ENCODE measurements at places on chromosomes 7 and 10.

DNA sequence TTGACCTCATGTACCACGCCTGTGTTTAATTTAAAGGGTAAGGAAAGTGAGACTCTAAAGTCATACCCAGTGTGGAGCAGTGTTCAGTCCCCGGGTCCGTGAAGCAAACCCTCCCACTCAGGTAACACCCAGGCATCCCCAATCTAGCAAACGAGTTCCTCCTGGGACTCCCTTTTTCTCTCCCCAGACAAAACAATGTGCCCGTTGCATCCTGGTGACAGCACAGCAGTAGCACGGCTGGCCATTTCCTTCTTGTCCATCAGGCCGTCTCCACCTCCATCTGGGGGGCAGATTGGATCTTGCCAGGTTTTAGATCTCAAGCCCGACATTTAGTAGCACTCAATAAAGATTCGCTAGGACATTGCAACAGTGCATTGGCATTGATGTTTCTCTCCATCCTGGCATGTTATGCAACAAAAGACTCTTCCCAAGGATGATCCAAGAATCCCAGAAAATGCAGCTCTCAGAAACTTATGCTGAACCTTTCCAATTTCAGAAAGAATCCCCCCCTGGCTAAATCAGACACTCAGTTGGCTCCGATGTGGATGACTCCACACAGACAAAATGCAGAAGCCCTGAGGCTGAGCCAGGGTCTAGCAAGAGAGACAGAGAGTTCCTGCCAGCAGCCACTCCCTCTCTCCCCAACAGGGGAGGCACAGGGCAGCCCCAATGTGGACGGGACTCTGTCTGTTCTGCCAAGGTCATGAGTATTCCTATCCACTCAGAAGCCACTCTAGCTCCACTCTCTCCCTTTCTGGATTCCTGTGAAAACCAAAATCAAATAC lies 274.5 kb upstream of the MGMT start:
- DNase-seq: no peak

- DNase-seq: no peak
These were observed 200.8 kb downstream of the ADRA2A start for GRCh38 chr10:111277661-111278060.

DNA sequence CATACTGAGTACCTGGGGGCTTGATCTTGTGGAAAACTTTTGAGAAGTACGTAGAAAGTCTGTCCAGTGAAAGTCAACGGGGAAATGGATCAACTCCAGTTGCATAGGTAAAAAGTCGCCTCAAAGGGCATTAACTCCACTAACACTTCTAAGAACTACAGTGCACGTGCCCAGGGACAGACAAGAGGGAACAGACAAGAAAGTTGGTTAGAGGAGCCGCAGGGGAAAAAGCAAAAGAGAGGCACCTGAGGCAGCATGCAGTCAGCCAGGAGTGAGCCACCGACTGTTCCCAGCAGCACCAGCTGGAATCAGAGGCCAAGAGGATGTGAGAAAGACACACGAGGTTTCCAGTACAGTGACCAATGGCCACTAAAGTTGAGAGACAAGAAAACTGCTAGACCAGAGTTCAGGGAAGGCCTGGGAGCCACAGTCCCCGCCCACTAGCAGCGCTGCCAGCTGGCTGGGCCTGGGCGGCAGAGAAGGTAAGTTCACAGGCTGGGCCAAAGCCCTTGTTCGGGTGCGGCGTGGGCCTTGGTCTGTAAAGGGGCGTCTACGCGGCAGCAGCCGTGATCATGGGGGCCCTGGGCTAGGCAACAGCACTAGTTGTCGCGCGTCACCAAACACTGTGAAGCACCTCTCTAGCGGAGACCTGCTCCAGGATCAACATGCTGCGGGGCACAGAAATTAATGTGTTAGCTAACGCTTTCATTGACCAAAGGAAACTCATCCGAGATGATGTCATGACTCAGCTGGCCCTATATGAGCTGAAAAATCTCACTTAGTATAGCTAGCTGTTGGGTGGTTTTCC lies 14.0 kb downstream of the ITGB1 start:
- no peak for DNase-seq

- DNase-seq: no peak
These were observed 279.1 kb upstream of the PITRM1 start for GRCh38 chr10:3451516-3452172.

GRCh38 chr7:24384362-24385030 lies 100.5 kb downstream of the NPY start:
- no peak for DNase-seq

DNA sequence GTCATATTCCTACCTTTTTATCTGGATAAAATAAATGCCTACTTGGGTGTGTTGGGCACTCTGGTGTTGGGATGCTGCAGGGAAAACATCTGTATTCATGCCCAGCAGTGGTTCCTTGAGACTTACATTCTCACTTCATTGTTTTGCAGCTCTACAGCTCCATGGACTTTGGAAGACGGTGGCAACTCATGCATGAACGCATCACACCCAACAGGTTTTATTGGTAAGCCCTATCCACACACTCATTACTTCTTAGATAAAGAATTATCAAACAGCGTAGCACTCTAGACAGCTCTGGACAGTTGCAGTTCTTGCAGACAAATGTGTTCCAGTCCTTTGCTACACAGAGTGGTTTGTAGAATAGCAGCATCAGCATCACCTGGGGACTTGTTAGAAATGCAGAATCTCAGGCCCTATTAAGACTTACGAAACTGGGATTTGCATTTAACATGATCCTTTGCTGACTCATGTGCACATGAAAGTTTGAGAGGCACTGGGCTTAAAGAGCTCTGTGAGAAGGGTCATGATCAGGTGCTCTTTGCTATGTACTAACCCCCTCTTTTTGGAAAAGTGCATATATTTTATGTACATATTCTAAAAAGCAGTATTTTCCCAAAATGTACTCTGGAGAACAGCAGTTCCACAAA lies 401.9 kb downstream of the SORCS3 start:
- no peak for DNase-seq

Data from activated CD4-positive, CD25-positive, alpha-beta regulatory T cell treated with anti-CD3 and anti-CD28 coated beads, Interleukin-2, amount 50 U/mL, for 72 hours (primary cell).